Kidney epithelial cell (primary cell): ENCODE measurements at places on chromosomes 1 and 21.

- no peak for DNase-seq
Measured at GRCh38 chr1:211343607-211344006, 17.0 kb downstream of the TRAF5 start.

- DNase-seq, result no peak
Measured at GRCh38 chr1:68197461-68197860, 34.9 kb downstream of the WLS start.

DNA sequence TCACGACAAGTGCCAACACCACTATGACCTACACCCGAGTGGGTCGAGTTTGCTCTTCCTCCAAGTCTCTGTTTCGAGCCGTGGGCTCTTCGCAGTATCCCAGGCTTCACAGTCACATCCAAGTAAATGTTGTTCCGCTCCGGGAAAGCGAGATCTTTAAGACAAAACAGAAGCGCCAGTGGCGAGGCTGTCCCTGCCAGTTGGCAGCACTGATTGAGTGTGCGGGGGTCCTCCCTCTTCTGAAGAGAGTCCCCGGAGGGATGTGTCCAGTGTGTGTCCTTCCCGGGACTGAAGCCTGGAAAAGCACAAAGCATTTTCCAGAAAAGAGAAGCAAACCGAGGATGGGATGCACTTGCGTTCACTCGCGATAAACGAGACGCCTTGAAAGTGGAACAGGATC lies 158.9 kb downstream of the PRDM16 start:
- no peak for DNase-seq

GRCh38 chr1:154536570-154536969 lies 21.9 kb downstream of the UBE2Q1 start:
- no peak for DNase-seq

- DNase-seq, result peak; percentile 100
Measured at GRCh38 chr1:219771080-219771479, 157.3 kb downstream of the SLC30A10 start.

GRCh38 chr1:51297401-51298321 lies 32.7 kb downstream of the TTC39A start:
- DNase-seq, result no peak

GRCh38 chr1:163265547-163265946 lies 56.2 kb upstream of the NUF2 start:
- DNase-seq, result no peak

DNA sequence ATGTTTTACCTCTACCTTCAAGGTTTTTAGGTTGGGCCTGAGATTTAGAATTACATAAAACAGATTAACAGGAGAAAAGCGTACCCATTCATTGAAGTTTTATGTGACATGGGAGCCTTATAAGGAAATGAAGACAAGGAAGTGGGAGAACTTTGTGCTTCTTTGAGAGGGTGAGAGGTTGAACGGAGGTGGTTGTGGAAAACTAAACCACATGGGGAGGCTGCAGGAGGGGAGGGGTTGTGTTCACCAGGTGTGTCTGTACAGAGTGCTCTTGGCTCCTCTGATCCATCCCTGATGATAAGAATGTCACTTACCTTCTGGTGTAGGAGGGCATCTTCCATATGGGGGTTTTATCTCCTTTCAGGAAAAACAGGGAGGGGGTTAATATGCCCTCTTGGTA lies 2.7 kb downstream of the SLX9 start:
- no peak for DNase-seq

DNA sequence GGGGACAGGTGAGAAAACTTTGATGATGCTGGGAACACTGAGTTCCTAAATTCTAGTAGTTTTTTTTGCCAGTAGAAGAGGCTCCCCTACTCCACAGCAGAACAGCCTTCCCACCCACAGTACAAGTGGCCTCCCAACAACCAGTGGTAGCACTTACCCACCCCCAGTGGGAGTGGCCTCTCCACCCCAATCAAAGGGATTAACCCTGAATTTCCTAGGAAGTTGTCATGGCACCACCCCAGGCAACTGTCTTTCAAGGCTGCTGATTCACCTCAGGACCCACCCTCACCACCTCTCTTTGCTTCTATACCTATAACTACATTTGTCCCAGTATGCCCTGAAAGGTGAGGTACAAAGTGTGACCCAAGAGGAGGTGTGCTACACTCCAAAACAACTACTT lies 81.4 kb upstream of the PRDX6 start:
- DNase-seq, result no peak

DNA sequence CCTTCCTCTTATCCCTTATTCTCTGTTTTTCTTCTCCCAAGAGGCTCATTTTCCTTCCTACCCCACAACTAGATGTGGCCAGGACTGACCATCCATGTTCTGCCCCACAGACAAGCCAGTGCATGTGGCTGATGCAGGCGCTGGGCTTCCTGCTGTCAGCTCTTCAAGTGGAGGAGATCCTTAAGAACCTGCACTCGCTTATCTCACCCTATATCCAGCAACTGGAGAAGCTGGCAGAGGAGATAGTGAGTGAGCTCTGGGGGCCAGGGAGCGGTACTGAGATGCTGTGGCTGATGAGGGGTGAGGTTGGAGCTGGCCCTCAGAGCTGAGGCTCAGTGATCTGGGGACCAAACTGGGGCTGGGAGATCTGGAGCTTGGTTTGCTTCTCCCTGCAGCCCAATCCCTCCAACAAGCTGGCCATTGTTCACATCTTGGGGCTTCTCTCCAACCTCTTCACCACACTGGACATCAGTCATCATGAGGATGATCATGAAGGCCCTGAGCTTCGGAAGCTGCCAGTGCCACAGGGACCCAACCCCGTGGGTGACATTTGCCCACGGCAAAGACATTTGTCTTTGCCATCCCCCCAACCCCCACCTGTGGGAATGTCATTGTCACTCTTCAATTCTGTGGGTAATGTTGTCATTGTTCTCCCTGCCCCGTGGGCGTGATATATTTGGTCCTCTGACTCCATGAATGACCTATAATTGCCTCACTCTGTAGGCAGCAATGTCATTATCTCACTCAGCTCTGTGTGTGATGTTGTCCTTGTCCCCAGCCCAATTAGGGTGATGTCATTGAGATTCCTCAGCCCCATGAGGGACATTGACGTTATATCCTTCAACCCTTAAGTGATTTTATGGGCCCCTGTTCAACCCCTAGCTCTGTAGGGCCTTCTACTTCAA lies 11.2 kb upstream of the DPH2 start:
- no peak for DNase-seq

DNA sequence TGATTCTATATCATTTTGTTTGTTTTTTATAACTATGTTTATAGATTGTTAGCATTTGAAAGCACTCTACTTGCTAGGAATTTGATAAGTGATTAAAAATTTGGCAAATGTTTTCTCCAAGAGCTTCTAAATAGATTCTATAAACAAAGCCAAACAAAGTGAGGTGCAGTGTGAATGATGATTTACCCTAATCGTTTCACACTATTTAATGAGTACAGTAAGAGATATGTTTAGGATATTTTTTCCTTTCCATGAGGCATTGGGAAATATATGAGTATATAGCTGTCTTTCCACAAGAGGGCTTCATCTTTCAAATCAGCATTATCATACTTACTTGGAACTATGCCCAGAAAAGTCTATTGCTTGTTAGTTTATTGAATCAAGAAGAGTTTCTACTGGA lies 277.0 kb upstream of the BRINP3 start:
- DNase-seq, result no peak

DNA sequence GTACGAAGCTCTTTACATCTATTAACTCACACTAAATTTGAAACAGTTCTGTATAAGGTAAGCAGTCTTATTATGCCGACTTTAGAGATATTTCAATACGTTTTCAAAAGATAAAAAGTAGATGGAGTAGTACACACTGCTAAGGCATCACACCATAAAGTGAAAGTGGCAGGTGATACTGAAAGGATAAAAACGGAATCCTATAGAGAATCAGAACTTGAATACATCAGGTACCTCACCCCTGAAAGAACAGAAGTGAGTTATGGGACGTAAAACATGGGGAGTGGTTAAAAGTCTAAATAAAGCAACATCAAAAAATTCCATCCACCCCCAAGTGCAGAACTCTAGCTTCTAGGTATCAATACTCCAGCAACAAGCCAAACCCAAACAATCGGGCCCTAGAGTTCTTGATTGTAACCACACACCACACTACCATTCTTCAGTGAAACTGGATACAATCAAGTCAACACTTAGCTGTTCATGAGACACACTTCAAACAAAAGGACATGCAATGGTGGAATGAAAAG lies 142.6 kb downstream of the SMYD3 start:
- DNase-seq, result no peak

DNA sequence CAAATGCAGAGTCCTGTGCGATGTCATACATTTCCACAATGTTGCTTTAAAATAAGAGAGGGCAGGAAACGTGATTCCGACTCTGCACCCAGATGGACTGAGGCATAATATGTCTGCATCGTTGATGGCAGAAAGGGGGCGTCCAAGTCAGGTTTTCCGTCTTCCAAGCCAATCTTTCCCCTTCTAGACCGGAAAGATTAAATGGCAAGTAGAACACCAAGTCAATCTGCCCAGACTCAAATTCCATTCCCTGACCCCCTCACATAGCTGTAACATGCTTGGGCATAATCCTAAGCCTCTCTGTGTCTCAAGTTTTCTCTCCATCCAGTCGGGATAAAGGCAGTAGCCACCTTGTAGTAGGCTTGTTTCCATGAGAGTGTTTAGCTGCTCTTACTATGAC lies 14.4 kb downstream of the PCP4 start:
- DNase-seq, result no peak

DNA sequence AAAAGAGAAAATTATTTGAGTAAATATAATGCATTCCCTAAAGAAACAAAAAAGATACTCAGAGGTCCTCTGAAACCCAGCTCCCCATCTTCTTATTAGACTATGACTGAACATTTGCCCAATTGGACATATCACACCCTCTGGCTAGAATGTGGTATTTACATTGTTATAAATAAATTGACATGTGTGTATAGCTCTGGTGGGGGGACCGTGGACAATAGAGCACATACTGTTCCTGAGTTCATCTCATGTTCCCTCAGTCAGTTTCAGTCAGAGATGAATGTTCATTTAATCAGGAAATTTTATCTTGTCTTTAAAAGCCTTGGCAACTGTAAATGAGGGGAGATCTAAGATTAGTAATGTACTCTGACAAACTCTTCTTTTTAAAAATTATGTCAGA lies 459.3 kb upstream of the ADAMTS5 start:
- DNase-seq, result no peak

- no peak for DNase-seq
Measured at GRCh38 chr1:37673920-37674319, 18.4 kb upstream of the CDCA8 start.

GRCh38 chr1:169207797-169208520 lies 101.5 kb downstream of the ATP1B1 start:
- no peak for DNase-seq

DNA sequence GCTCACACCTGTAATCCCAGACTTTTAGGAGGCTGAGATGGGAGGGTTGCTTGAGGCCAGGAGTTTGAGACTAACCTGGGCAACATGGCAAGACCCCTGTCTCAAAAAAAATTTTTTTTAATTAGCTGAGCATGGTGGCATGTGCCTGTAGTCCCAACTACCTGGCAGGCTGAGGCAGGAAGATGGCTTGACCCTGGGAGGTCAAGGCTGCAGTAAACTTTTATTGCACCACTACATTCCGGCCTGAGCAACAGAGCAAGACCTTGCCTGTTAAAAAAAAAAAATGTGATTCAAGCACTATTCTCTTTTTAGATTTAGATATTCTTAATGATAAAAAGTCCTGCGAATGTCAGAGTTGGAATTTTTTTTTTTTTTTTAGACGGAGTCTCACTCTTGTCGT lies 102.5 kb upstream of the L1TD1 start:
- DNase-seq, result peak; percentile 2

- no peak for DNase-seq
Measured at GRCh38 chr1:184806296-184806721, 51.7 kb upstream of the EDEM3 start.

GRCh38 chr1:181097242-181097641 lies 8.7 kb downstream of the IER5 start:
- DNase-seq, result no peak

- DNase-seq, result no peak
Measured at GRCh38 chr1:196317535-196318522, 290.4 kb downstream of the KCNT2 start.

DNA sequence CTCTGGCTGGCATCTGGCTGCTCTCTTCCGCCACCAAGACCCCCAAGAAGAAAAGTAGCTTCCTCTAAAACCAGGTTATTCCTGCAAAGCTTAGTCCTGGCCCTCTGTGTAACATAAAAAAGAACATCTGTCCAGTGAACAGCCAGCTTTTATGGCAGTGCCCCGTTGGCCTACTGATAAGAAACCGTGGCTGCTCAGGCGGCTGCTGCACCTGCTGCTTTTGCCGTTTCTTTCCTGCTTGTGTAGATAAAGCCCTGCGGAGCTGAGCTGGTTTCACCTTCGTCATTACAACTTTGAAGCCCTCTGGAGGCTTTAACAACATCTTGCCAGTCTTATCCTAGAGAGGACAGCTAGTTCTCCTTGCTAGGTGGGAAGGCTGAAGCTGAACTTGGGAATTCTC lies 20.5 kb downstream of the ELAPOR1 start:
- no peak for DNase-seq

DNA sequence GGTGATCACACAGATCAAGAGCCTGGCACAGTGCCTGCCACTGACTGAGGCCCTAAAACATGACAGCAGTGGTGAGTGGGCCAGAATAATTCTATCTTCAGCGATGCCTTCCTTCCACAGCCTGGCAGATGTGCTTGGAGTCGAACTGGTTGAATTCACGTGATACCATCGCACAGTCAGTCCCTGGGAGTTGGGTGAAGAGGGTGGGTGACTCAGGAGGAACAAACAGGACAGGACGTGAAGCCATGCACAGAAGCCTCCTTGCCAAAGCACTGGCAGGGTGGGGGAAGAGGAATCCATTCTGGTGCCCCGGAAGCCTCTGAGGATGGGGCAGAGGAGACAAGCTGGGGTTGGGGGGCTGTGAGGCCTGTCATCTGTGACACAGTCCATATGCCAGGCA lies 80.3 kb upstream of the WNT4 start:
- no peak for DNase-seq

DNA sequence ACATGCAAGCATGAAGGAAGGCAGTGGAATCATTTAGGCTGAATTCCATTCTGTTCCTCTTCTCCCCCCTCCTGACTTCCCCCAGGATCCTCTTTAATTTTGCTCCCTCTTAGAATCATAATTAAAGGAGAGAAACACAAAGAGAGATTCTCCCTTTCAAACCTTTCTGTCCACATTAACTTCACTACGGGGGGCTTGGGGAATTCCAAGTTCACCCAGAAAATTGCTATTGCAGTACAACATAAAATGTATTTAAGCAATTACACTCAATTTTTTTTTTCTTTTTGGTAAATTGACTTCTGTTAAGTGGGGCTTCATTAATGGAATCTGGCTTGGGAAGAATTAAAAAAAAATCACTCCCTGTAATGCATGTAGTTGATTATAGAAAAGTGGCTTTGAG lies 13.4 kb upstream of the HMGB4 start:
- no peak for DNase-seq

DNA sequence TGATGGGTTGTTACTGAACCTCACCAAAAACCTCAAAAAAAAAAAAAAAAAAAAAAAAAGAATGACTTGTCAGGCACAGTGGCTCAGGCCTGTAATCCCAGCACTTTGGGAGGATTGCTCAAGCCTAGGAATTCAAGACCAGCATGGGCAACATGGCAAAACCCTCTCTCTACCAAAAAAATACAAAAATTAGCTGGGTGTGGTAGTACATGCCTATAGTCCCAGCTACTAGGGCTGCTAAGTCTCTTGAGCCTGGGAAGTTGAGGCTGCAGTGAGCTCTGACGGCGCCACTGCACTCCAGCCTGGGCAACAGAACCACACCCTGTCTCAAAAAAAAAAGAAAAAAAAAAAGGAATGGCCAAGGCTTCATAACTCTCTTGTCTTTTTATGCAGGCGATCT lies 11.1 kb downstream of the CHAF1B start:
- no peak for DNase-seq
